ENCODE measurements at places on chromosomes 2 and 18.
A peak's percentile ranks its signal among the peaks of the same experiment; 100 is the strongest.

DNA sequence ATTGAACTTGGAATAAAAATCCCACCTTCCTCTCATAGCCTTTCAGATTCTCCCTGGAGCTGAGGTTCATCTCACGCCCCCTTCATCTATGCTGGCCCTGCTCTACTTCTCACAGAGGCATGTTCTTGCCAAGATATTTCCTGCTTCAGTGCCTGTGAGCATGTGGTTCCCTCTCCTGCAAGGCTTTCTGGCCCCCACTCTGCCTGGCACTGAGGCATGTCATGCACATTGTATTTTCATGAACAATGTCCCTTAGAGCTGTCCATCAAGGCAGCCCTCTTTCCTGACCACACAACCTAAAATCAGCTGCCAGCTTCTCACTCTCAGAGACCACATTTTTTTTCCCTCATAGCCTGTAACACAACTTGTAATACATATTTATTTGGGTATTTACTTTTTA is 18.0 kb upstream of the HK2 start:
- H3K36me3 ChIP-seq, result no peaks in the 10 kb centered on the region
- H3K4me1 ChIP-seq, result no peaks in the 10 kb centered on the region
- no peaks in the 10 kb centered on the region for H3K27me3 ChIP-seq
- H3K4me3 ChIP-seq, result no peak overlapping the region
- DNase-seq, result no peak

GRCh38 chr2:23924589-23925359 is 2.1 kb downstream of the ATAD2B start:
- no peaks in the 10 kb centered on the region for H3K27me3 ChIP-seq
- DNase-seq, result no peak
- H3K4me1 ChIP-seq, result peaks cover 54% of the 10 kb centered on the region
- H3K4me3 ChIP-seq, result no peak overlapping the region

- no peaks in the 10 kb centered on the region for H3K36me3 ChIP-seq
- peaks cover 18% of the 10 kb centered on the region for H3K4me1 ChIP-seq
- DNase-seq, result peak; percentile 22
- peak overlapping the region; percentile 39 for H3K27ac ChIP-seq
- no peaks in the 10 kb centered on the region for H3K27me3 ChIP-seq
- H3K4me3 ChIP-seq, result peak overlapping the region; percentile 13
These were observed 530 bp downstream of the GALNT1 start for GRCh38 chr18:35581898-35582641.

DNA sequence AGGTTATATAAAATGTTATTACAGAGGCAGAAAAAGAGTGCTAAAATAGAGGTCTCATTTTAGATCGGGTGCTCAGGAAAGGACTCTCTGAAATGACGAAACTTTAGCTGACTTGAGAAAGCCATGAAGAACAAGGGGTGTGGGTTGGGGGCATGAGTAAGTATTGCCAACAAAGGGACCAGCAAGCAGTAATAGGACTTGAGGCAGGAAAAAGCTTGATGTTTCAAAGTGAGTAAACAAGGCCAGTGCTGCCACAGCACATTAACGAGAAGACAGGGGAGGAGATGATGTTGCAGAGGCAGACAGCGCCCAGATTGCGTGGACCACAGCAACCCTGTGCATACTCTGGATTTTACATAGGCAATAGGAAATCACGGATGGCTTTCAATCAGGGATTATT is 318.8 kb downstream of the ZEB2 start:
- H3K27ac ChIP-seq, result no peak overlapping the region
- no peaks in the 10 kb centered on the region for H3K27me3 ChIP-seq
- H3K36me3 ChIP-seq, result no peaks in the 10 kb centered on the region
- no peak overlapping the region for H3K4me3 ChIP-seq
- DNase-seq, result no peak

- no peaks in the 10 kb centered on the region for H3K4me1 ChIP-seq
- H3K27ac ChIP-seq, result no peak overlapping the region
- H3K4me3 ChIP-seq, result no peak overlapping the region
- no peaks in the 10 kb centered on the region for H3K36me3 ChIP-seq
- no peaks in the 10 kb centered on the region for H3K27me3 ChIP-seq
These were observed 122.3 kb downstream of the LYPD6B start for GRCh38 chr2:149160701-149161217.

DNA sequence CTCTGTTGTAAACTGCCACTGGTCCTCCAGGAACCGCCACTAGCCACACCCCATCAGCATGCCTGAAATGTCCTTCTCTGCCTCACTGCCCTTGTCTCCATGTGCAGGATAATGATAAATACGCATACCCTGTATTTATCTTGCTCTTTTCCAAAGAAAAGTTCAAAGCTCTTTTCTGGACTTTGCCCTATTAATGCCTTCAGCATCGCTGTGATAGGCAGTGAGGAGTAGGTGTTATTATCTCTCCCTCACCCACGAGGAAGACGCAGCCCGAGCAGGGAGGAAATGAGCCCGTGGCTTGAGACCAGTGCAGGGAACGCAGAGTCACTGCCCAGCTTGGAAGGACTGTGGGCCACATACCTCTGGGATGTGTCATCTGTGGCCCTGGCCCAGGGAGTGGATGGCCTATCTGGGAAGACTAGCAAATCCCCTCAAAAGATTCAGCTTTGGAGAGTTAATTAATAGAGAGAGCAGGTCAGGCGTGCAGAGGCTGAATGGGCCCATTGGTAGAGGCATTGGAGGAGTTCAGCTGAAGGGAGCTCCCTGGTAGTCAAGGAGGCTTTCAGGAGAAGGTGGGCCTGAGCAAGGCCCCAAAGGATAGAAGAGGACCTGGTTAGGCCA is 39.5 kb upstream of the MCFD2 start:
- no peaks in the 10 kb centered on the region for H3K4me1 ChIP-seq
- peaks cover 72% of the 10 kb centered on the region for H3K36me3 ChIP-seq
- H3K4me3 ChIP-seq, result no peak overlapping the region

DNA sequence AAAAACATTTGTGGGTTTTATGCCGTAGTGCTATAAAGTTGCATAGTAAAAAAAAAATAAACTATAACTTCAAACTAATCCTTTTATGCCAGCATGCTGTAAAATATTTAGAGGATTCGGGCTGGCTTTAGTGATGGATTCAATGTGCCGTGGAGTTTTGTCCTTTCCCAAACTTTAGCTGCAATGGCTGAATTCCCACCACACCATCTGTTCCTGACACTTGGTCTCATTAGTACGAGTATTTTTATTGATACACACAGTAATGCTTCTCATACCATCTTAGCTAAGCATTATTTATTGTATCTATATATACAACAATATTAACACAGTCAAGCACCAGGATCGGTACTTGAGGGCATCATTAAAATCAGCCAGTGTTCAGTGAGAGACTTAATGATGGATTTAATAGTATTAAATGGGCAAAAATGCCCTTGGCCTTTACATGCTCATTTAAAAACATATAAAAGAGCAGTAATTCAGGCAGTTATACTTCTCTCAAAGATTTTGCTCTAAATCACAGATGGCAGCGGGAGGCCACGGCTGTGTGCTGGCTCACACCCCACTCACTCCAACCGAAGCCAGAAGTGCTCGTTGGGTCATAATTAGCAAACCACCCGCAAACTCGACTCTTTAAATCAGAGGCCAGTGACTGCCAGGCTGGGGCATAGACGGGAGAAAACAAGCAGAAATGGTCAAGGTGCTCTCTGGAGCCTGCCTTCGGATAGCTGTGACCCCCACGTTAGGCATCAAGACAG is 297.0 kb upstream of the REV1 start:
- no peaks in the 10 kb centered on the region for H3K36me3 ChIP-seq
- no peak for DNase-seq
- no peaks in the 10 kb centered on the region for H3K4me1 ChIP-seq
- H3K27ac ChIP-seq, result no peak overlapping the region
- no peak overlapping the region for H3K4me3 ChIP-seq

DNA sequence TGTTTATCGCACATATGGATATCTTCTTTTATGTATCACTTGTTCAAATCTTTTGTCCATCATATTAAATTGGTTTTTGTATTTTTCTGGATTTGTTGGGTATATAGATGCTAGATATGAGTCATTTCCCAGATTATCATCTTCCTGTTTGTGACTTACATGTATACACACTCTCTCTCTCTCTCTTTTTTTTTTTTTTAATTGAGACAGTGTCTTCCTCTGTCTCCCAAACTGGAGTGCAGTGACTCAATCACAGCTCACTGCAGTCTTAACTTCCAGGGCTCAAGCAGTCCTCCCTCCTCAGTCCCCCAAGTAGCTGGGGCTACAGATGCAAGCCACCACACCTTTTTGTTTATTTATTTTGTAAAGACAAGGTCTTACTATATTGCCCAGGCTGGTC is 43.8 kb downstream of the XIRP2 start:
- no peak for DNase-seq
- H3K4me3 ChIP-seq, result no peak overlapping the region
- H3K4me1 ChIP-seq, result no peaks in the 10 kb centered on the region
- no peak overlapping the region for H3K27ac ChIP-seq

GRCh38 chr2:125364192-125364983 is 1291.6 kb upstream of the GYPC start:
- H3K27me3 ChIP-seq, result no peaks in the 10 kb centered on the region
- no peak overlapping the region for H3K27ac ChIP-seq
- no peak overlapping the region for H3K4me3 ChIP-seq
- H3K36me3 ChIP-seq, result no peaks in the 10 kb centered on the region
- DNase-seq, result no peak

DNA sequence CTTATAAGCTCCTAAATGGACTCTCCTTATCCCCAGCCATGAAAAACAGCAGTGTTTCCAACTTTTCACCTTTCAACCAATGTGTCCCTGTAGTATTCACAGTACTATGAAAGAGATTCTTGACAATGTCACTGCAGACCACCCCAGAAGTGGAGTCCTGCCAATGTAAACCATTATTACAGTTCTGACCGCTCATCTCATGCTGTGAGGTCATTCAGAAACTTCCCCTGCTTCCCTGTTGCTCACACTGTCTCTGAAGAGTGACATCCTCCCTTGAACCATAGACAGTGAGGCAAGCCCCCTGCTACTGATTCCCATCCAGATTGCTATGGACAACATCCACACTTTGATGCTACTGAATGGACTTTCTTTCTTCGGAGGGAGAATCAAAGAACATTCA is 1523.7 kb upstream of the ACVR2A start:
- H3K4me1 ChIP-seq, result no peaks in the 10 kb centered on the region
- no peaks in the 10 kb centered on the region for H3K27me3 ChIP-seq
- H3K27ac ChIP-seq, result no peak overlapping the region
- H3K36me3 ChIP-seq, result no peaks in the 10 kb centered on the region
- no peak overlapping the region for H3K4me3 ChIP-seq

DNA sequence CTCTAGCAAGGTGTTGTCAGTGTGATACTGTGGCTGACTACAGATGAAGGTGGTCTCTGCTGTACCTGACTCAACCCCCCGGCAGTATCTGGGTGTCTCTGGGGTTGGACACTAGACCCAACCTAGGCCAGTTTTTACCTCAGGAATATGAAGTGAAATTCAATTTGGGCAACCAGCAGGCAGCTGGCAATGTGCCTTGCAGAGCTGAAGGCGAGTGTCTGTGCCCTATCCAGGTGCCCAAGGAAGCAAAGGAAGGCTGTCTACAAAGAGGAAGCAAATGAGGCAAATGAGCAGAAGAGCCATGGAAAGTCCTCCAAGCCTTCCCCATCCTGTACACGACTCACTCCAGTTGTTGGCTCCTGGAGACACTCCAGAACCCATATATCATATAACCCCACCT is 264.6 kb upstream of the AGAP1 start:
- H3K4me3 ChIP-seq, result no peak overlapping the region
- no peaks in the 10 kb centered on the region for H3K4me1 ChIP-seq
- H3K27ac ChIP-seq, result no peak overlapping the region
- no peaks in the 10 kb centered on the region for H3K27me3 ChIP-seq
- H3K36me3 ChIP-seq, result no peaks in the 10 kb centered on the region

DNA sequence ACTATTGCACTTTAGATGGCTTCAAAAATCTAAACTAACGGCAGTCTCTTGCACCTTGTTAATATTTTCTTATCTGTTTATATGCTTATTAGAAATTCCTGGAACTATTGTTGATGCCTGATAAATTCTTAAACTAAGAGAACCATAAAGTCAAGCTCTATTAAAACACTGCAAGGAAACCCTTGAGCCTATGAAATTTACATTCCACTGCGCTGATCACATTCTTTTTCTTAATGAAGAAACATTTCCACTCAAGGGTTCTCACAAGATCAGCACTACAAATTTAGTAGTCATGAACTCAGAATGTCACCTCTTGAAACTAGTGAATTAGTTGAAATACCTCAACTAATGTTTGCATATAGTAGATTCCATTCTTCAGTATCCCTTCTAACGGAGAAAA is 331.8 kb upstream of the SLC8A1 start:
- DNase-seq, result no peak
- H3K4me3 ChIP-seq, result no peak overlapping the region
- no peak overlapping the region for H3K27ac ChIP-seq
- H3K4me1 ChIP-seq, result no peaks in the 10 kb centered on the region
- H3K27me3 ChIP-seq, result no peaks in the 10 kb centered on the region
- H3K36me3 ChIP-seq, result no peaks in the 10 kb centered on the region

DNA sequence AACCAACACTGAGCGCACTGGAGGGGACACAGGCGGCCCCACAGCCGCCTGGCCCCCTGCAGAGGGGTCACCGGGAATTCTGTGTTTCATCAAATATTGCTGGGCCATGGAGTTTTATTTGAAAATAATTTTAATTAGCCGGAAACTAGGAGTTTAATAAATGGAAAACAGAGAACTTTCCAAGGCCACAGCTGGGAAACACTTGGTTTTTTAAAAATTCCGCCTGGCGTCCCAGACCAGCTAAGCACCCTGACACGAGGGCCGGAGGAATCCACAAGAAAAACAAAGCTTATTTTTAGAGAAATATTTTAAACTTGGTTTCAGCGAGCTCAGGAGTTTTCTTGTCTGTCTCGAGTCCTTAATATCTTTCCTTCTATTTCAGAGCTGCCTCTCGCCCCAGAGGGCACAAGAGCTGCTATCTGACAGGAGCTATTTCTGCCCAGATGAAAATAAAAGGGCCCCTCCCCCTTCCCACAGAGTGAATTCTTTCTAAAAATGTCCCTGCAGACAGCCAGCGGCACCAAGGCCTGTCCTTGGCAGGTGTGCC is 8.2 kb downstream of the ZFP36L2 start:
- H3K4me1 ChIP-seq, result peaks cover 60% of the 10 kb centered on the region
- H3K4me3 ChIP-seq, result peak overlapping the region; percentile 84
- H3K27me3 ChIP-seq, result no peaks in the 10 kb centered on the region
- peak overlapping the region; percentile 90 for H3K27ac ChIP-seq
- H3K36me3 ChIP-seq, result peaks cover 9% of the 10 kb centered on the region

- H3K4me3 ChIP-seq, result no peak overlapping the region
- no peaks in the 10 kb centered on the region for H3K27me3 ChIP-seq
- H3K36me3 ChIP-seq, result peaks cover 50% of the 10 kb centered on the region
- DNase-seq, result no peak
- H3K4me1 ChIP-seq, result peaks cover 14% of the 10 kb centered on the region
These were observed 9.9 kb downstream of the MOB1A start for GRCh38 chr2:74168739-74169138.

DNA sequence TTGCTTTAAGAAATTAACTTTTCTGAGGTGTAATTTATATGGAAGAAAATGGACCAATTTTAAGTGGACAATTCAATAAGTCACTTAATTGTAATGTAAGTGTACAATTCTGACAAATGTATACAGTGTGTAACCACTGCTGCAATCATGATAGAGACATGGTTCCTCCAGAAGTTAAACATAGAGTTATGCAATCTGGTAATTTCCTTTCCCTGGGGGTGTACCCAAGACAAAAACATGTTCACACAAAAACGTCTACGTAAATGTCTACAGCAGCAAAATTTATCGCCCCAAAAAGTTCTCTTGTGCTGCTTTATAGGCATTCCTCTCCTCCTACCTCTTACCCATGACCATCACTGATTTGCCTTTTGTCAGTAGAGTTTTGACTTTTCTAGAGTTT is 141.5 kb downstream of the AQP4 start:
- H3K4me1 ChIP-seq, result no peaks in the 10 kb centered on the region
- no peaks in the 10 kb centered on the region for H3K36me3 ChIP-seq
- no peaks in the 10 kb centered on the region for H3K27me3 ChIP-seq
- no peak for DNase-seq
- H3K4me3 ChIP-seq, result no peak overlapping the region
